Spinal cord (tissue), 10 donors: ENCODE measurements at places on chromosomes 7 and 10.

GRCh38 chr7:146722986-146723385 lies 606.4 kb downstream of the CNTNAP2 start:
- no peak for DNase-seq
- H3K36me3 ChIP-seq = no peaks in the 10 kb centered on the region
- no peak overlapping the region for H3K27ac ChIP-seq
- H3K4me3 ChIP-seq = no peak overlapping the region

- no peak overlapping the region for H3K27ac ChIP-seq
- H3K4me1 ChIP-seq = no peaks in the 10 kb centered on the region
- peaks cover 54% of the 10 kb centered on the region for H3K36me3 ChIP-seq
- no peaks in the 10 kb centered on the region for H3K27me3 ChIP-seq
These were observed 27.7 kb downstream of the PSPH start for GRCh38 chr7:56023500-56023899.

DNA sequence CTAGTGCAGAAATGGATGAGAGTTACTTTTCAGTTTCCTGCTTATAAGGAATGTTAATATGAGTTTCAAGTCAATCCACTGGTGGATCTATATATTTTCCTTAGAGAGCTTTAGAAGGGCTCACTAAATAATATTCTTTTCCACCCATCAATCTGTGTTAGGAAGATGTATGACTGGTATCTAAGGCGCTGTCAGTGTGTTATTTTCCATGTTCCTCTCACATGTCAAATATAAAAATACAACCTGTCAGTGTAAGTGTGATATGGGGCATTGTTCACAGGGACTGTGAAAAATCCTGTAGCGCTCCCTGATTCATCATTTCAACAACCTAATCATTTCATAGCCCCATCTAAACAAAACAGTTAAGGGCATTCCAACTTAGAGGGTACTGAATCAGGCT lies 203.1 kb downstream of the TMEM26 start:
- H3K36me3 ChIP-seq = no peaks in the 10 kb centered on the region
- DNase-seq = no peak
- H3K27ac ChIP-seq = no peak overlapping the region
- H3K27me3 ChIP-seq = no peaks in the 10 kb centered on the region
- no peaks in the 10 kb centered on the region for H3K4me1 ChIP-seq

DNA sequence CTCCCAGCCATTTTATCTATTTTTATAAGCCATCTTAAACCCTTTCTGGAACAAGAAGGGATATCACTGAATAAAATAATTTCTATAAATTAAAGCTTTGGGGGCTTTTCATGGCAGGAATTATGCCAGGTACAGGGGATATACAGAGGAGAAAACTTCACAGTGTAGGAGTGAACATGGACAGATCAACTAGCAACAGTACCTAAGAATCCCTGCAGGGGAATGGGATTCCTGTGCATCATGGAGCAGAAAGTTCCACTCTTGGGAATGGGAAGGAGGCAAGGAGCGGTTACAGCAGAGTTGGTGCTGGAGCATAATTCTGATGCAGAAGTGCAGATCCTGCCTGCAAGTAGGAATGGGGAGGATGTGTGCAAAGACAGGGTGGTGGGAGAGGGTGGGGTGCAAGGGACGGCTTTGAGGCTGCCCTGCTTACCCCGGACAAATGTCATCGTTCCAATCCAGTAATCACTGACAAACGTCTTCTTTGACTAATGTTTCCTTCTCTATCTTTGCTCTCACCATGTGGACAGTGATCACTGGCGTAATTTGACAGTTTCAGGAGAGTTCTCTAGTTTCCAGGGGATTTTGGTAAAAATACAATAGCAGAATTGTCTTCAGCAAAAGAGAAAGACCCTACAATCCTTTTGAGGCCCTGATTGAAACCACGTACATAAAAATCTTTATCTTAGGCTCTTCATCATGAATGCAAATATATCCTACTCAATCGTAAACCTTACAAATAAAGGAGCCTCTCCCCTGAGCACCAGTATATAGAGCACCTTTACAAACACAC lies 196.7 kb downstream of the HECW1 start:
- H3K27ac ChIP-seq = no peak overlapping the region
- no peak for DNase-seq
- H3K27me3 ChIP-seq = no peaks in the 10 kb centered on the region
- H3K36me3 ChIP-seq = peaks cover 5% of the 10 kb centered on the region
- no peaks in the 10 kb centered on the region for H3K4me1 ChIP-seq

DNA sequence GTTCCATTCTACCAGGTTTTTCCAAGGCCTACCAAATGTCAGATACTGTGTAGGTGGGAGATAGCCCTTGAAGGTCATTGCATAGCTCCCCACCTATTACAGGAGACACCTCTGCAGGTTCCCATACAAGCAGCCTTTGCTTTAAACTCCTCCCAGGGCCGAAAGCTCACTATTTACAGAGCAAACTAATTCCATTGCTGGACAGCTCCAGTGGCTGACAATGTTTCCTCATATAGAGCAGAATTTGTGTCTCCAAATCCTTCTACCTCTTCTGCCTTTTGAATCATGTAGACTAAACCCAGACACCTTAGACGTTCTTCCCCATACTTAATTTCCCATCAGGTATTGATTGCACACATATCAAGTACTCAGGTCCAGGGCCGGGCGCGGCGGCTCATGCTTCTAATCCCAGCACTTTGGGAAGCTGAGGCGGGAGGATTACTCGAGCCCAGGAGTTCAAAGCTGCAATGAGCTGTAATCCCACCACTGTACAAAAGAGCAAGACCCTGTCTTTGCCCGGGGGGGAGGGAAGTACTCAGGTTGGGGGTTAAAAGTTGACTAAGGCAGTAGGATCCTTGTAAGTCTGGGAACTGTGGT lies 2.1 kb downstream of the CNNM1 start:
- H3K27me3 ChIP-seq = peaks cover 22% of the 10 kb centered on the region
- H3K4me3 ChIP-seq = no peak overlapping the region
- no peaks in the 10 kb centered on the region for H3K36me3 ChIP-seq

DNA sequence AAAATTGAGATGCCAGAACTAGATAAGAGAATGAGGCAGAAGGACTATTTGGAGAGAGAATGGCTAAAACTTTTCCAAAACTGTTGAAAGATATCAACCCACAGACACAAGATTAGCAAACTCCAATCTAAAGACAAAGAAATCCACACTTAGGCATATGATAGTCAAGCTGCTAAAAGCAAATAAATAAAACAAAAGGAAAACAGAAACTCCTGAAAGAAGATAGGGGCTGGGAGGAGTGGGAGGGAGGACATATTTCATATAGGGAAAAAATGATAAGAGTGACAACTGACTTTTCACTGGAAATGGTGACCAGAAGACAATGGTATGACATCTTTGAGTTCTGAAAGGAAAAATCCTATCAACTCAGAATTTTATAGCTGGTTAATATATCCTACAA lies 105.4 kb upstream of the ADO start:
- no peaks in the 10 kb centered on the region for H3K4me1 ChIP-seq
- no peak overlapping the region for H3K4me3 ChIP-seq
- H3K27ac ChIP-seq = no peak overlapping the region

GRCh38 chr10:86900955-86901354 lies 56.5 kb downstream of the MMRN2 start:
- H3K36me3 ChIP-seq = peaks cover 7% of the 10 kb centered on the region
- peak overlapping the region; percentile 29 for H3K27ac ChIP-seq
- peak; percentile 72 for DNase-seq
- H3K4me3 ChIP-seq = no peak overlapping the region

DNA sequence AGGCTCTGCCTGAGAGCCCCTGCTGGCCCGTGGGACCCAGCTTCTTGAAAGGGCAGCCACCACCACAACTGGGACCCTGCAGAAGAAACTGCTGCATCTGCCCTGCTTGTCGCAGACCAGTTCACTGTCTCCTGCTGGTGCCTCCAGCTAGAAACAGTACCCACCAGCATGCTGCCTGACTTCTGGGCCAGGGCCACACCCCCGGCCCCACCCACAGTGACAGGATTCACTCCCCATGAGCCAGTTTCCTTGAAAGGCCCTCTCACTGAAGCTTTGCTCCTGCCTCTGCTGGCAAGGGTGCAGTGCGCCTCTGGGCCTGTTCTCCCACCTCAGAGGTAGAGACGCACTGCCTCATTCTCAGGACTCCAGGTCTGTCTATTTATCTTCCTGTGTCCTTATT lies 32.4 kb downstream of the ANXA11 start:
- no peak overlapping the region for H3K4me3 ChIP-seq
- no peak for DNase-seq
- peaks cover 20% of the 10 kb centered on the region for H3K4me1 ChIP-seq
- H3K27me3 ChIP-seq = no peaks in the 10 kb centered on the region
- no peaks in the 10 kb centered on the region for H3K36me3 ChIP-seq
- H3K27ac ChIP-seq = no peak overlapping the region

GRCh38 chr10:7409732-7410168 lies 1.1 kb downstream of the SFMBT2 start:
- peak overlapping the region; percentile 74 for H3K4me3 ChIP-seq
- peaks cover 3% of the 10 kb centered on the region for H3K36me3 ChIP-seq
- H3K27me3 ChIP-seq = peaks cover 29% of the 10 kb centered on the region
- peaks cover 49% of the 10 kb centered on the region for H3K4me1 ChIP-seq
- DNase-seq = peak; percentile 49
- peak overlapping the region; percentile 79 for H3K27ac ChIP-seq

DNA sequence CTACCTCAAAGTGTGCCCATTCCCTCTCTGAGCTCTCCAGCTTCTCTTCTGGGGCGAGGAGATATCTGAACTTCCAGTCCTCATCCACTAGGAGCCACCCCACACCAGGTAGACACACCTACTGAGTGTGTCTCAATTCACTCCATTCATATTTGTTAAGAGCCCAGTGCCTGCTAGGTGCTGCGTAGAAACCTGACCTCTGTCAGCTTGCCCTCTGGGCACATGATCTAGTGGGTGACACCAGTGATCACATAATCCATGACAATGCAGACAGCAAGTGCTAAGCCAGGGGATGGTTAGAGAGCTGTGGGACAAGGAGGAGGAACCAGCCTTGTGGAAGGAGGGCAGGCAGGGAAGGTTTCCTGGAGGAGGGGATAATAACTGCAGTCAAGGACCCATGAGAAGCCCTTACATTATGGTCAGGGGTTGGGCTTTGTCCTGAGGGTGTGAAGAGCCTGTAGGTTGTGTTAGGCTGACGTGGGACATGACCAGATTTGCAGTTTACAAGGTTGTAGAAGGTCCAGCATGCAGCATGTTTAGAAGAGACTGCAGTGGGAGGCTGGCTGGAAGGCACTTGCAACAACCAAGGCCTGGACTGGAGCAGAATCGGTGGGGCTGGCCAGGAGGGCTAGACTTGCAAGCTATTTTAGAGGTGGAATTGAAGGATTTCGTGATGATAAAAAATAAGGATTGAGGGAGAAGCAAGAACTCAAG lies 81.8 kb downstream of the COL13A1 start:
- no peak overlapping the region for H3K27ac ChIP-seq
- H3K36me3 ChIP-seq = no peaks in the 10 kb centered on the region
- H3K27me3 ChIP-seq = no peaks in the 10 kb centered on the region
- H3K4me3 ChIP-seq = no peak overlapping the region
- H3K4me1 ChIP-seq = peaks cover 20% of the 10 kb centered on the region

GRCh38 chr10:17092216-17092944 lies 37.2 kb downstream of the CUBN start:
- DNase-seq = no peak
- no peaks in the 10 kb centered on the region for H3K36me3 ChIP-seq
- no peaks in the 10 kb centered on the region for H3K4me1 ChIP-seq

DNA sequence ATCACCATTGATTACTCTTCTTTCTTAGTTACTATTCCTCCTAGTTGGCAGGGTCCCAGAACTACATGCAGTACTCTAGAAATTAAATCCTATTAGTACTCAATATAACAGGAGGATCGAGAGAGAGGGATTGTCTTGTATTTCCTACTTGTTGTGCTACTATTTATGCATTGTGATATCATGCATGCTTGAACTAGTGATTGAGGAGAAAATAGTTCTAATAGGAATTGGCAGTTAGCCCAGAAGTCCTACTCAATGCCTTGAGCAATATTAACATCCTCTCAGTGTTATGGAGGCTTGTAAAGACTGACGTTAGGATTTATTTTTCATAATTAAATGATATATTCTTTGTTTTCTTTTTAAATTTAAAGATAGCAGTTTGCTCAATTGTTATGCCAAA lies 67.4 kb downstream of the FOXP2 start:
- H3K27me3 ChIP-seq = no peaks in the 10 kb centered on the region
- H3K4me3 ChIP-seq = no peak overlapping the region
- no peaks in the 10 kb centered on the region for H3K36me3 ChIP-seq
- H3K4me1 ChIP-seq = no peaks in the 10 kb centered on the region

GRCh38 chr10:112182784-112183328 lies 709 bp downstream of the GPAM start:
- peak overlapping the region; percentile 90 for H3K27ac ChIP-seq
- peaks cover 4% of the 10 kb centered on the region for H3K4me1 ChIP-seq
- peak overlapping the region; percentile 92 for H3K4me3 ChIP-seq
- no peaks in the 10 kb centered on the region for H3K36me3 ChIP-seq
- no peak for DNase-seq
- H3K27me3 ChIP-seq = no peaks in the 10 kb centered on the region

GRCh38 chr10:71202314-71202713 lies 10.1 kb upstream of the UNC5B start:
- H3K4me3 ChIP-seq = no peak overlapping the region
- no peak overlapping the region for H3K27ac ChIP-seq
- no peaks in the 10 kb centered on the region for H3K36me3 ChIP-seq
- H3K27me3 ChIP-seq = peaks cover 4% of the 10 kb centered on the region
- DNase-seq = no peak

DNA sequence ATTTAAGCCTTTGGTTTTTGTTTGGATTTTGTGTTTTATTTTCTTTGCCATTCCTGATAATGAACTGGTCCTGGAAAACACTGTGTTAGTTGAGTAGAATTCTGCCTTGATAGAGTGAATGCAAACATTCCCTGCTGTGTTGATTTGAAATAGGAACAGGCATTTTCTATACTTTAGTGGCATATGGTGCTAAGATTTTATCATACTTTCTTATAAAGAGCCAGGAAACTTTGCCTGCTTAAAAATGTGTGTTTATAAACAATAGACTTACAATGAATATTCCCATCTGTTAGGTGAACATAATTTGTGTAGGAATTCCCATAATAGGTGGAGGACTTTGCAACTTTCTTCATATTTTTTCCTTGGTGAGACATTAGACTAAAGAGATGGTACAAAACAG lies 333.3 kb downstream of the SDK1 start:
- DNase-seq = no peak
- no peaks in the 10 kb centered on the region for H3K4me1 ChIP-seq
- no peak overlapping the region for H3K27ac ChIP-seq
- H3K4me3 ChIP-seq = no peak overlapping the region
- no peaks in the 10 kb centered on the region for H3K36me3 ChIP-seq

DNA sequence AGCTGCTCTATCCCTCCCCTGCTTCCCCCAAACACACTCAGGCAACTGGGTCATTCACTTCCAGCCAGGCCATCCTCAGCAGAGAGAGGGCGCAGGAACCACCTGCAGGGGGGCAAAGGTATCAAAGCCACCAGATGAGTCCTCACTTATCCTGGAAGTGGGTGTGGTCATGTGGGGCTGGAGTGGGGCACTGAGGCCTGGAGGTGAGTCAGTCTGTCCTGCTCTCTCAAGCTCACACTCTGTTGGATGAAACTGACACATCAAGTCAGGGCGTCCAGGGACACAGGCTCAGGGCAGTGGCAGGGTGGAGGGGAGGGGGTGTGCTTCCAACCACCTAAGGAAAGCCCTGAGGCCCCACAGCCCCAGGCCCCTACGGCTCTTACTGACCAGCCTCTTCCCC lies 8.0 kb upstream of the ELFN1 start:
- H3K27me3 ChIP-seq = peaks cover 16% of the 10 kb centered on the region
- H3K4me3 ChIP-seq = no peak overlapping the region
- no peak overlapping the region for H3K27ac ChIP-seq
- H3K4me1 ChIP-seq = peaks cover 17% of the 10 kb centered on the region
- DNase-seq = no peak

GRCh38 chr7:70498232-70498992 lies 633.5 kb upstream of the GALNT17 start:
- H3K27ac ChIP-seq = no peak overlapping the region
- H3K27me3 ChIP-seq = no peaks in the 10 kb centered on the region
- no peak for DNase-seq
- H3K36me3 ChIP-seq = peaks cover 5% of the 10 kb centered on the region
- H3K4me1 ChIP-seq = peaks cover 15% of the 10 kb centered on the region
